ENCODE measurements at places on chromosomes 4 and X.

DNA sequence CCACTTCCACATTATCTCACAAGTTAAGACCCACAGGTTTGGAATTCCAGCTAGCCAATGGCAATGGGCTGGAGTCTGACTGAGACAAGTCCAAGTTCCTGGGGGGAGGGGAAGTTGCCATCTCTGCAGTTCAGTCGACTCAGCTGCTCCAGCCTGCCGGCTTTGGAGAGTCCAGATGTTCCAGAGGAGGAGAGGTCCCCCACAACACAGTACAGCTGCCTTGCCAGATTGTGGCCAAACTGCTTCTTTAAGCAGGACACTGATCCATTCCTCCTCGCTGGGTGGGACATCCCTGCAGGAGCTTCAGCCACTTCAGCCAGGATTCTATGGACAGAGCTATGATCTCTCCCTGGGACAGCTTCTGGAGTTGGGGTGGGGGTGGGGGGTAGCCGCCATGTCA lies 199.2 kb downstream of the EDA start:
- DNase-seq = no peak

GRCh38 chr4:7970361-7970946 lies 30.8 kb upstream of the AFAP1 start:
- peak; percentile 62 for DNase-seq

GRCh38 chr4:107094332-107094731 lies 58.2 kb upstream of the DKK2 start:
- DNase-seq = peak; percentile 14

GRCh38 chrX:149898554-149898953 lies 17.6 kb downstream of the MAGEA8 start:
- no peak for DNase-seq

DNA sequence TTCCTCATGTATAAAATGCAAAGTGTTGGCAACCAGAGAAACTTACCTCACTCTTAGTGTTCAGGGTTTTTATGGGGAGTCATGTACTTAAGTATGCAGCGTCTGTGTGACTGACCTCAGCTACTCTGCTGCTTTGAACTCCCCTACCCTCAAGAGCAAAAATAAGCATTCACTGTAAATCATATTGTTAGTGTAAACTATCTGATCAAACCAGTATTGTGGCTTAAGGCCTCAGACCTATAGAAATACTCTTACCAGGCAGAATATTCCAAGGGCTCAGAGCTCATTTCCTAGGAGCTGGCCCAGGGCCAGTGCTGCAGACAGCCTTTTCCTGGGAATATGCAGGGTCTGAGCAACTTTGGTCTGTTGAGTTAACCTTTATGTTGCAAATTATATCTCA lies 453.1 kb downstream of the CCSER1 start:
- no peak for DNase-seq

DNA sequence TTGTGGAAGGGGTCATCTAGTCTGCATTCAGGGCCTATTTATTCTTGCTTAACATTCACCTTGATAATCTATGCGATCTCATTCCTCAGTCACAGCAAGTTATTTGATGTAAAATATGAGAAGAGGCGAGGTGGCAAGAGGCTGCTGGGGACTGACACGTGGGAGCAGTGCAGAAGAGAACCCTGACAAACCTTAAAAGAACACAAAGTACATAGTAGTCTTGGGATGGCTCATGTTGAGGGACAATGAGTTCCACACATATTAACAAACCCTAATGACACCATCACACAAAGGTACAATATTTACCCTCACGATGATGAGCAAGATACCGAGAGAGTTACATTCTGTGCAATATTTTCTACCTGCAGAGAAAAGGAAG lies 57.5 kb downstream of the MAML3 start:
- DNase-seq = no peak

DNA sequence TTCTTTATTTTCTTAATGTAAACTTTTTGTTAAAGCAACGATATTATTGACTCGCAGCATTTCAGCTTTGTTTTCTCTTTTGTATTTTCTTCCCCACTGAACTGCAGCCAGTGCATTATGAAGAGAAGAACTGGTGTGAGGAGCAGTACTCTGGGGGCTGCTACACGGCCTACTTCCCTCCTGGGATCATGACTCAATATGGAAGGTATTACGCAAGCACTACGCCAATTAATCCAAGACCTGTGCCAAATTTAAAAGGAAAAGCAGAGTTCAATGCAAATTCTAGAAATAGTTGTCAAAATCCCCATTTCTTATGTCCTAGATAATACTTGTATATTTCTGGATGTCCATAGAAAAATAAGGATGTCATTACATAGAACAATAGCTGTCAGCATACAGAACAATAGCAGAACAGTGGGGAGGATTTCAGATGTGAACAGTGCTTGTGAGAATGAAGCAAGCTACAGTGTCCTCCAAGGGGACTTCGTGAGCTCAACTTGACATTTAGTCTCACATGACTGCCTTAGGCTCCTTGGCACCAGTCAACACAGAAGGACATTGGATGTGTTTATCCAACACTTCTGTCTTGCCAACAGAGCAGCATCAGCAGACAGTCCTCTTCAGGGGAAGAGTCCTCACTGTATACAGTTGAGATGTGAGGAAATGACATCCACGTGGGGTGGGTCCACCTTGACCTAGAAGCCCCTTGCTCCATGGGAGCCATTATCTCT lies 85.9 kb downstream of the MAOA start:
- peak; percentile 23 for DNase-seq

- no peak for DNase-seq
Measured at GRCh38 chr4:108205859-108206258, 37.1 kb upstream of the LEF1 start.

DNA sequence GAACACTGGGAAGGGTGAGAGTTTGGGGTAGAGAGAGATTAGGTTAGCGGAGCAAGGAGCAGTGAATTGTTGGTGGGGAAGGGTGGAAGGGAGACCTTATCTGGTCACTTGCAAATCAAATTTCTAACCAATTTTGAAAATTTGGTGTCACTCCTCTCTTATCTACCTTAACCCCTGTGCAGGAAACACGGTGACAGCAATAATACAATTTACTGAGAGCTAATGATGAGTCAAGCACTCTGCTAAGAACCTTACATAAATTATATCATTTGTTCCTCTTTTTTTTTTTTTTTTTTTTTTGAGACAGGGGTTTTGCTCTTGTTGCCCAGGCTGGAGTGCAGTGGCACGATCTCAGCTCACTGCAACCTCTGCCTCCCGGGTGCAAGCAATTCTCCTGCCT lies 116.4 kb downstream of the C4orf51 start:
- DNase-seq = no peak

DNA sequence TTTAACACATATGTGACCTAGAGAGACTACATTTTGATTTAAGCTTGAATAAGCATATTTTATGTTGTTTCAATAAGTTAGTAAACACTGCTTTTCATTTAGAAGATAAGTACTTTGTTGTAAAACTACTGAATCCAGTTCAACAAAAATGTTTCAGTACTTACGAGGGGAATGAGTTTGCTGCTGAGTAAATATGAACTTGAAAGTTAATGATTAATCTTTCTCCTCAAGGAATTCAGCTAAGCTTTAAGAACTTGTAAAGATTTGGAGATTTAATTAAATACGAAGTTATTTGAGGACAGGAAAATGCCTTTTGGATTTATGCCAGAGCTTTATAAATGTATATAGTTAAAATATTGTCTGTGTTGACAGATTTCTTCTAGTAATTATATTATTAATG lies 933.0 kb upstream of the LCORL start:
- DNase-seq = no peak

DNA sequence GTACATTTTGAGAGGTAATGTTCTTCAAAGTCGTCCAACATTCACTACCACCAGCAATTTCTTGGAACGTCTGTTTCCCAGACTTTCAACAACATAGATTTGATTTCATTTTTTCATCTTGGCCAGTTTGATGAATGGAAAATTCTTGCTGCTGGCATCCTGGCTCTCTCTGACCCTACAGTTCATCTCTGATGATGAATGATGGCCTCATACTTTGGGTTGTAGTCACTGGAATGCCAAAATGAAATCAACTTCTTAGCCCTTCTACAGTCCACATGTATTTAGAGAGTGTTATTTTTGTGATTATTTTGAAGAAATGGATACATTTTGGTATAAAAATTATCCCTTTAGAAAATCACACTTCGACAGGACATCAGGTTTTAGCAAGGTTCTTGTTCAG lies 8.8 kb downstream of the CHST7 start:
- peak; percentile 82 for DNase-seq

DNA sequence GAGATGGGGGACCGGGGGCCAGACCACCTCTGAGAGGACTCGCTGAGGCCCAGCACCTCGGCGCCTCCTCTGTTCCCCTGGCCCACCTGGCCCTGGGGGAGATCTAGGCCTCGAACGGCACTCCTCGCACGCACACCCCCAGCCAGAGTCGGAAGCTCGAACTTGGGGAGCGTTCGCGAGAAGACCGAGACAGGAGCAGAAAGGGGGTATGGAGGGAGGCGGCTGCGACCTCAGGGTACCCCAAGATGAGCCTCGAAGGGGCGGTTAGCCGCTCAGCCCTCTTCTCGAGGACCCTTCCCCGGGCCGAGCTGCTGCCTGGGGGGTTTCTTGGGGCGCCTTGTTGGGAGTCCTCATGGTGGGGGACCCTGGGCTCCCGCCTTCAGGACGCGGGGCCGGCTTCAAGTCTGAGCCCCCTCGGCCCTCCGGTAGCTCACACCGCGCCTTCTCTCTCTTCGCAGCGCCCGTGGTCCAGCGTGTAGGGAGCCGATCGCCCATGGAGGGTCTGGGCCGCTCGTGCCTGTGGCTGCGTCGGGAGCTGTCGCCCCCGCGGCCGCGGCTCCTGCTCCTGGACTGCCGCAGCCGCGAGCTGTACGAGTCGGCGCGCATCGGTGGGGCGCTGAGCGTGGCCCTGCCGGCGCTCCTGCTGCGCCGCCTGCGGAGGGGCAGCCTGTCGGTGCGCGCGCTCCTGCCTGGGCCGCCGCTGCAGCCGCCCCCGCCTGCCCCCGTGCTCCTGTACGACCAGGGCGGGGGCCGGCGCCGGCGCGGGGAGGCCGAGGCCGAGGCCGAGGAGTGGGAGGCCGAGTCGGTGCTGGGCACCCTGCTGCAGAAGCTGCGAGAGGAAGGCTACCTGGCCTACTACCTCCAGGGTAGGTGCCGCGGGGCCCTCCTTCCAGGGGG lies 706 bp downstream of the DUSP9 start:
- no peak for DNase-seq

GRCh38 chrX:1914606-1915365 lies 299.9 kb downstream of the ASMT start:
- DNase-seq = no peak

- DNase-seq = no peak
Measured at GRCh38 chr4:123233136-123233768, 163.3 kb upstream of the SPRY1 start.

DNA sequence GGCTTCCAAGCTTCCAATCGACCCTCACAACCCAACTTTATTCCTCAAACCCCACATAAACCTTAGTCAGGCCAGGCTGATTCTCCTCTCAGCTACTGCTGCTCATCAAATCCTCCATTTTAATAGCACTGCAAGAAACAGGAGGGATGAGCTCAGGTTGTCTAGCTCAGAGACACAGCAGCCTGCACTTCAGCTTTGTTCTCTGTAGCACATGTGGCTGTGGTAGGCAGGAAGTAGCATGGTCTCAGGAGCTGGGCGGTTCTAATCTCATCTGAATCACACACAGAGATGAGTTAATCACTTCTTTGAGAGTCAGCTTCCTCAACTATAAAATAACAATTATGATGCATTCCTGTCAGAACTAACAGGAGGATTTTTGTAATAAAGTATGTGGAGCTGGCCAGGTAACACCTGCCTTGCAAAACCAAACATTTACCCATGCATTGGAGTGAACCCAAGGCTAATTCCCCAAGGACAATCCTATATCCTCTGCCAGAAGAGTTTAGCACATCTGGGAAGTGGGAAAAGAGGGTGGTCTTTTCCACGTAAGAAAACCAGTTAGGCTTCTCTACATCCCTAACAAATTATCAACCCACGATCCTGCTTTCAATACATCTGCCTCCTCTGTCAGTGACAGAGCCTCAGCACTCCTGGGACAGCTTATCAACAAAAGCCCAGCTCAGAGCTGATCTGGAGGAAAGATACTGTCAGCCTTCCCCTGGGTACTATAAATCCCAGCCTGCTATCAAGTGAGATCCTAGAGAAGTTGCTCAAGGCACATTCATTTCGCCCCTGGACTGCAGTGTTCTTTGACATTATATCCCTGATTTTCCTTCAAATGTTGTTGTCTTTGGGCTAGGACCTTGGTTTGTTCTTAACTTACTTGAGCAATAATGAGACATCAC lies 32.8 kb downstream of the ELOVL6 start:
- peak; percentile 79 for DNase-seq

DNA sequence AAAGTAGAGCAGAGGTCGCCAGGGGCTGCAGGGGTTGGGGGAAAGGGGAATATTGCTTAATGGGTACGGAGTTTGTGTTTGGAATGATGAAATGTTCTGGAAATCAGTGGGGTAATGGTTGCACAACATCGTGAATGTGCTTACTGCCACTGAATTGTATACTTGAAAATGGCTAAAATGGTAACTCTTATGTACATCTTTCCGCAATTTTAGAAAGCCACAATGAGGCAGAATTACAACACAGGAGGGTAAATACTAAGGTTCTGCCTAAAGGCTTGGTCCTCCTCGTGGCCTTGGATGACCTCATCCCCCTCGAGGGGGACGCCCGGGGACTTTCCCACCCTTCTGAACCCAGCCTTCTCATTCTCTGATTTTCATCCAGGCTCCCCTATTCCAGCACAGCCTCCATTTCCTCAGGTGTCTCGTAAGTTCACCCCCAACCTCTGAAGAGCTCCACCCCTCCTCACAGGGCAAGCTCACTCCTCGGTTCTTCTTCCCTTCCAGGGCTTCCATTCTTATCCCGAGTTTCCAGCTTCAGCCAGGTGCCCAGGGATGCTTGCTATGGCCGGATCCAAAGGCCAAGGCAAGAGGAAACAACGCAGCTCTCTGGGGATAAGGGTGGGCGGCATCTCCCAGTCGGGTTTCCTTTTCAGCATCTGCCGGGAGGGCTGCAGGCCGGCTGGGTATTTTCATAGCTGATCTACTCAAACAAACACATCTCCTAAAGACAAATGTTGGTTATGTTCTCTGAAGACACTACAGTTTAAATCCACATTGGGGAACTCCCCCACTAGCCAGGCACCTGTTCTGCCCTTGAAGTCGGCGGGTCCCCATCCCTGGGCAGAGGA lies 71.3 kb upstream of the ACSL1 start:
- DNase-seq = no peak

DNA sequence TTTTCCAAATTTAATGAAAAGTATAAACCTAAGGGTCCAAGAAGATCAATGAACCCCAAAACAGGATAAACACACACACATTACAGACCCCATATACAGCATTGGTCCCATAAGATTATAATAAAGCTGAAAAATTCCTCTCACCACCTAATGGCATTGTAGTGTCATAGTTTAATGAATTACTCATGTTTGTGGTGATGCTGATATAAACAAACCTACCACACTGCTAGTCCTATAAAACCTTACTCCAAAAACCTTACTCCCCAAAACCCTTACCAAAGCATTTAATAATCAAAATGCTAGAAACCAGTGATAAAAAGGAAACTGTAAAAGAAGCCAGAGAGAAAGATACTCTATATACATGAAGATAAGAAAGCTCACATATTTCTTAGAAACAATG lies 148.1 kb upstream of the SH3RF1 start:
- peak; percentile 58 for DNase-seq
